Muscle of back (tissue), 13 donors: ENCODE measurements at places on chromosomes 6 and 20. TPM values are rescaled to one million over a fixed set of nuclear protein-coding genes. Genes with fewer than 3 reads are reported as not detected.

The CYP21A2 gene
- 0.49 TPM for polyA plus RNA-seq

The IMPG1 gene
- polyA plus RNA-seq, result 0.22 TPM

The MACROD2 gene
- 4.1 TPM for polyA plus RNA-seq

The LY6G6C gene
- 0.30 TPM for polyA plus RNA-seq

The MYH7B gene
- 132 TPM for polyA plus RNA-seq

The OR2H2 gene
- 0.23 TPM for polyA plus RNA-seq
